Activated T-cell treated with anti-CD3 and anti-CD28 coated beads for 4 hours (primary cell): ENCODE measurements at places on chromosomes 1 and 21.

- no peak for DNase-seq
Measured at GRCh38 chr1:206885341-206886060, 11.7 kb upstream of the IL24 start.

DNA sequence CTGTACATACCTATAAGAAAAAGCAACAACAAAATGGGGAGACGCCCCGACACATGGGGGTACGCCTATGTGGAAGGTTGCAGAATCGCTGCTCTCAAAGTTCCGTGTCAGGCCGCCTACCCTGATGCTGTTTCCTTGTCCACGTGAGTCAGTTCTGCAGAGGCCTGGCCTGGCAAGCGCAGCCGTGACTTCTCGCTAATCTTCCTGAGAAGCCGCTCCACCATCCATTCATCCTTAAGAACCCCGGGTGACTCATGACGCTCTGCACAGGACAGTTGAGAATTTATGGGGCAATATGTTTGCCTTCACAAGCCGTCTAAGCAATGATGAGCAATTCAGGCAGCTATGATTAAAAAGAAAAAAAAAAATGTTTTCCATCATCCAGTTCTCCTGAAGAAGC, 122.3 kb upstream of the TMPRSS2 start:
- no peak for DNase-seq

DNA sequence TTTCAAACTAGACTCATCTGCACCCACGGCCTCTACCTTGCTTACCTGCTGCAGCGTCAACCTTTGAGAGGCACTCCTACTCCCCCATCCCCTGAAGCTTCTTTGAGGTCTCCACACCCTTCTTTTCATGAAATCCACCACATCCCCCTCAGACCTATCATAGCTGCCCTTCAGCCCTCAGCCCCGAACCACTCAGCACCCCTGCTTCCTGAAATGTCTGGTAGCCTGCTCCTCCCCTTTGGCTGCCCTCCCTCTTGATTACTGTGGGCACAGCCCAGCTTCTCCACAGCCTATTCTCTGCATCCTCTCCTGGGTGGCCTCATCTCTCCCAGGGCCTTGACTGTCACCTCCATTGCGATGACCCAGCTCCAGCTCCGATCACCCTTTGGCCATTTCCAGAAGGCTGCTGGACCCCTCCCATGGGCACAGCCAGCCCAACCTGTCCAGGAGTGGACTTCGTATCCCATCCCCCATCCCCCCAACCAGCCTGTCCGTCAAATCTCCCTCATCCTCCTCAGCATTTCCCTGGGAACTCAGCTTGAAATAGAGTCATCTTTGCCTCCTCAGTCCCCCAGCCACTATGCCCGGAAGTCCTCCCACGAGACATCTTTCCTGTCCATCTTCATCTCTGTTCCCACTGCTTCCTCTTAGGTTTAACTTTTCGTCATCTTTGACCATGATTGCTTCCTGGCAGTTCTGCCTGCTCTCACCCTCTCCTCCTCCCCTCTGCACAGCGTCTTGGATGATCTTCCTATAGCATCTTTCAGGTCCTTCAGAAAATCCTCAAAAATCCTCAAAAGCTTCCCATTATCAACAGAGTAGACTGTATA, 6.1 kb upstream of the ADORA1 start:
- DNase-seq: no peak

- no peak for DNase-seq
Measured at GRCh38 chr1:159783724-159784123, 3.0 kb downstream of the DUSP23 start.

DNA sequence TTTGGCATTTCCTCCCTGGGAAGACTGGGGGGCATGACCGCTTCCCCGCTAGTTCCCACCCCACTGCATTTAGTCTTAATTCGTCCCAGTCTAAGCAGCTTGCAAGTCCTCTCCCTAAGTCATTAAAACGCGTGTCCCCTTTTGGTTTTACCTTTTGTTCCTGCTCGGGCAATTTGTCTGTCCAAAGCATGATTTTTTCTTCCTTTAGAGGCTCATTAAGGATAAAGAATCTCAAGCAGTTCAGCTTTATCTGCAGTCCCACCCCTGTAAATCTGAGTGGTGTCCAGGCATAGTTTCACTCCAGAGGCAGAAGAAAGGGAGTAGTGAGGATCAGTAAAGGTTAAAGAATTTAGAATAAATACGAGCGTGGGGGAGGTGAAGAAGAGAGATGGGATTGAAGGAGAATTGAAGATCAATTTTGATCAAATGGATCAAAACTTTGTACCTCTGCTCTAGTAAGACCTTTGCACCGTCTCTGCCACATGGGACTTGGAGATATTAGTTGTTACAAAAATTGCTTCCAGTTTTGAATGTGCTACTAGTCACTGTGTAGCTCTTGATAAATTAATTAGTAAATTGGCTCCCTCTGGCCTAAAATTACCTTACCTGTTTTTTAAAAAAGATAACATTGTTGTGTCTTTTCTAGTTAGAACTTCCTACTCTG, 989 bp upstream of the ETV3 start:
- no peak for DNase-seq

- no peak for DNase-seq
Measured at GRCh38 chr1:114296413-114296812, 142.7 kb upstream of the SYT6 start.
